Calu3 (cell line): ENCODE measurements at places on chromosomes 2 and 18.

- DNase-seq: no peak
These were observed 9.7 kb downstream of the PMAIP1 start for GRCh38 chr18:59909289-59910036.

- peak; percentile 23 for DNase-seq
These were observed 725 bp downstream of the SLC66A2 start for GRCh38 chr18:79950515-79951341.

- peak; percentile 24 for DNase-seq
These were observed 11.4 kb downstream of the ATOH8 start for GRCh38 chr2:85765081-85765731.

DNA sequence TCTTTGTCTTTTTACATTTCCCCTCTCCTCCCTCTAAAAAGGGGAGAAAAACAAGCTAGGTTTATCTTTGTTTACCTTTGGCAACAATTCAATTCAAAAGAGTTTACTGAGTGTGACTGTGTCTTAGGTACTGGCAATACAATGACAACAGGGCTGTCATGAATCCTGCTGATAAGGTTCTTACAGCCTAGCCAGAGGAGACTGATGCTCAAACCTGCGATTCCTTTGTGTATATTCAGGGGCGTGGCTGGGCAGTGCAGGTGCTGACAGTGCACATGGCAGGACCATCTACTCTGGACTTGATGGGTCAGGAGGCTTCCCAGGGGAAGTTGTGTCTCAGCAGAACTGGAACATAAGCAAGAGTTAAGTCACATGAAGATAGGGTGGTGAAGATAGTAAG, 23.2 kb upstream of the TTN start:
- no peak for DNase-seq

DNA sequence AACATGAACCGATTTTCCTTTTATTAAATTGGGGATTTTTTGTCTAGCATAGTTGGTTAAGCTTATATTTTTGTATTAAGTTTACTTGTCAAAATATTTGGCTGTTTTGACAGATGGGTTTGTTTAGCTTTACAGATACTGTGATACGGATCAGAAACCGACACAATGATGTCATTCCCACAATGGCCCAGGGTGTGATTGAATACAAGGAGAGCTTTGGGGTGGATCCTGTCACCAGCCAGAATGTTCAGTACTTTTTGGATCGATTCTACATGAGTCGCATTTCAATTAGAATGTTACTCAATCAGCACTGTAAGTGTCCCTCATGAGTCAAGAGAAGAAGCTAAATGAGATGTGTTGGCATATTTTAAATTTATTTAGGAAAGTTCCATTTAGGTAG, 8.5 kb downstream of the PDK1 start:
- DNase-seq: no peak

- no peak for DNase-seq
These were observed 98.0 kb downstream of the EVA1A start for GRCh38 chr2:75462721-75463120.

DNA sequence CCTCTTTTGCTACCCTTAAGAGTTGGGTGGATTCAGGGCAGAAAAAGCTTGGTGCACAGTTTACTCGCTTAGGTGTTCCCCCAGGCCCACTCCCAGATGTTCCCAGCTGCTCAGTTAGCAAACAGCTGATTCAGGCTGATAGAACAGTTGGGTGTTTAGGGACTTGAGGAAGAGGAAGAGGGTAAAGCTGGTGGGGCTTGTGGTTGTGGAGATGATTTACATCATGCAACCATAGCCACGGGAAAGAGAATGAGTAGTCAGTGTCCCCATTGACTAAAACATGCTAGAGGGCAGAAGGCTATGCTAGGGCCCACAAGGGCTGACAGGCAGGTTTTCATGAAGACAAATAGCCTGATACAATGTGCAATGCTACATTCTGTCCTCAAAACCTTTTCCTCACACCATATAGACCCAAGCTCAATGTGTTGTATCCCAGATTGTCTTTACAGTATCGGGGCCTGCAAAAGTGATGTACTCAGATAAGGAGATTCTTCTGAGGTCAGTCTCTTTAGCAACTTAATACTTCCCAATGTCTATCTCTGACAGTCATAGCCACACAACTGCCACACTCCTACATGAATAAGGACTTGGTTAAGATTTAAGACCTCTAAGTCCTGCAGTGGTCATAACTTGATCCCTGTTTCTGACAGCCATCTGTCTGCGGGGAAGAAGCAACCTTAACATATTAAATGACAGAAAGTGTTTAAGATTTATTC, 15.6 kb downstream of the COLEC12 start:
- no peak for DNase-seq

DNA sequence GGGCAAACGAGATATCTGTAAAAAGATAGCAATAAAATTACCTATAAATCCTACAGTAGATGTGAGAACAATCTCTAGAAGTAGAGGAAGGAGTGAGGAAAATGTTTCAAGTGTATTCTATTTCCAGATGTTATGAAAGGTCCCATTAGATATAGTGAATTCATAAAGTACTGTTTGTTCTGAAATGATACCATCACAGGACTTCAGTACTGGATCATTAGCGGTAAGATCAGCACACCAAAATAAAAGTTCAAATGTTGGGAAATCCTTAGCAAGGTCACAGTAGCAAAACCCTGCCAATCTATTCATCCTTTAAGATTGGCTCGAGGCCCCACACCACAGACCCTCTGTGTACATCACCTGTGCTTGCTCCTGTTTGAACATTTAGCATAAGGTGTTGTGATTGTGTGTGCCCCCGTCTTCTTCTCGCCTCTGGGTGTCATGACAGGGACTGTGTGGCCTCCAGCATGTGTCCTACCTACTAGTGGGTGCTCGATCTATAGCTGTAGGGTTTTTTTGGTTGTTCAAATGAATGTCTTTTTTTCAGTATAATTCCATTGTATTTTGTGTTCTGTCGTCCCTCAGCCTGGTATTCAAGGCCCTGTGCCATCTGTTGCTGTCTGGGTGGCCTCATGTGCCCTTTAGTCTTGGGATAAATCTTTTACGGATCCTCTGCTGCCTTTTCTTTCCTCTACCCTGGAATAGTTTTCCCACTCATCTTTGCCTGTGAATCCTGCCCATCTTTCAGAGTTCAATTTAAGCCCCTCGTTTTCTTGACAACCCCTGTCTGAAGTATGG, 9.1 kb downstream of the MFSD6 start:
- no peak for DNase-seq

GRCh38 chr2:23384551-23385343, at the start of gene KLHL29:
Gene KLHL29 (plus strand): TSS chr2:23385179. CDS start chr2:23562197, 177,018 bp downstream.
- peak; percentile 88 for DNase-seq

GRCh38 chr18:75362435-75362834, 65.1 kb downstream of the SMIM21 start:
- DNase-seq: no peak

GRCh38 chr2:168718622-168719021, 83.8 kb upstream of the NOSTRIN start:
- DNase-seq: no peak

DNA sequence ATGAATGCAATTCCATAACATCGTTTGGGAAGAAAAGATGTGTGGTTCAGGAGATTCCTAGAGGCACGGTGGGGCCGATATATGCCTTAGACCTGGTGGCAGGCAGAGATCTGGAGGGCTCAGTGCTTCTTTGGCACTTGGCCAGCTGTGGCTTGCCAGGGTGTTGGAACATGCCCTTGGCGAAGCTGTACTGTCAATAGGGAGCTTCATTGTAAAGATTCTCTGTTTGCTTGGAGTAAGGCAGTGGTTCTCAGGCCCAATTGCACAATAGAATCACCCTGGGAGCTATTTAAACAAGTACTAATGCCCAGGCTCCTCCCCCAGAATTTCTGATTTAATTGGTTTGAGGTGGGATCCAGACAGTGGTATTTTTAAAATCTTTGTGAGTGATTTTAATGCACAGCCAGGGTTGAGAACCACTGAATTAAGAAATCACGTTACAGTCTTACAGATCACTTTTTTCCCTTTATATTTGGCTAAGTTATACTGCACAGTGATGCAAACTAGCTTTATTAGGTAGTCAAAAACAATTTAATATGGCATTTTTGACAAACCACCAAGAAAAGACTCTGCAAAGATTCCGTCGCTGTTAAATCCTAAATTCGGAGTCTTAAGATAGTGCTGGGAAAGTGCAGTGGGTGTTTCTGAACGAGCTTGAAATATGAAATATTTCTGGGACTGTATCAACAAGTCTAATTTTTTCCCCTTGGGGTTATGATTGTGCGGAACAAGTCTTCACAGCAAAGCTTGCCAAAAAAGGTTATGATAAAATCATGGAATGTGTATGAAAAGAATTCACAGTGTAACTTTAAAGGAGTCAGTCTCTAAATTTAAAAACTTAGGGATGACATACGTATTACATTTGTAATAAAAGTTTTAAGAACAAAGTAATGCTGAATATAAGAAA, 78.0 kb downstream of the CRIM1 start:
- no peak for DNase-seq

- DNase-seq: no peak
These were observed 66.0 kb upstream of the ITGB6 start for GRCh38 chr2:160266037-160266551.

- DNase-seq: peak; percentile 55
These were observed 5.6 kb downstream of the QPCT start for GRCh38 chr2:37350034-37350433.

DNA sequence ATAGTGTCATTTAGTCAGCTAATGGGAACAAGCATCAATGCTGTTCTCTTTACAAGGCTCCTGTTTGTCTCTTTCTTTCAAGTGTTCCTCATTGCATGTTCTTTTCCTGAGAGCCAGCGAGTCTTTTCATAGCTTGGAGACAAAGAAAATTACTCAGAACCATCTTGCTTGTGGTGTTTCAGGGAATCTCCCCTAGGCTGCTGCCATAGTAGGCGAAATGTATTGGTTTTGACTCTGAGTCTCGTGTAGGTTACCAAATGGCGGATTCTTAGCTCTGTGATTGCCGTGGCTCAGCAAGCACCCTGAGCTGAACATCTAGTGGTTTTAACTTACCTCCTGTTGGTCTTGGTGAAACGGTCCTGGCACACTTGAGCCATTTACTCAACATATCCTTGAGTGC, 68.7 kb downstream of the RHBDD1 start:
- DNase-seq: no peak

- DNase-seq: peak; percentile 11
These were observed 53.9 kb downstream of the PRKRA start for GRCh38 chr2:178397002-178397605.

GRCh38 chr2:216949700-216950413, 90.0 kb upstream of the TNP1 start:
- no peak for DNase-seq

- DNase-seq: no peak
These were observed 20.5 kb downstream of the ADAM17 start for GRCh38 chr2:9535177-9535576.

GRCh38 chr2:54457323-54458023, 1.3 kb downstream of the SPTBN1 start:
- DNase-seq: peak; percentile 47

GRCh38 chr18:49608366-49609255, 46.8 kb downstream of the LIPG start:
- no peak for DNase-seq

DNA sequence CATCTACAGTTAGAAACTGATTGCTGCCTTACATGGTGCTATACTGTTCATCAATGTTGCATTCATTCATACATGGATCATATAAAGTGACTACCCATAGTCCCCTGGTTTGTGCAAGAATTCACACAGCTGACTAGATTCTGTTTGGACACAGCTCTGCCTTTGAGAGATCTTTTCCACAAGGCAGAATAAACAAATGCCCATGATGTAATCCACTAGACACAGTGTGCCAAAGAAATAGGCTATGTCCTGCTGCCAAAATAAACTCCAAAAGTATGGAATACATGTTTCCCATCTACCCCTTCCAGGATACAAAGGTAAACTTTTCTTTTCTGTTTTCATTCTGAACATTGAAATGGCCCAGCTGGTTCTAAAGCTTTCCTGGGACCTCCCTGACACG, 269.4 kb upstream of the CHAC2 start:
- no peak for DNase-seq

DNA sequence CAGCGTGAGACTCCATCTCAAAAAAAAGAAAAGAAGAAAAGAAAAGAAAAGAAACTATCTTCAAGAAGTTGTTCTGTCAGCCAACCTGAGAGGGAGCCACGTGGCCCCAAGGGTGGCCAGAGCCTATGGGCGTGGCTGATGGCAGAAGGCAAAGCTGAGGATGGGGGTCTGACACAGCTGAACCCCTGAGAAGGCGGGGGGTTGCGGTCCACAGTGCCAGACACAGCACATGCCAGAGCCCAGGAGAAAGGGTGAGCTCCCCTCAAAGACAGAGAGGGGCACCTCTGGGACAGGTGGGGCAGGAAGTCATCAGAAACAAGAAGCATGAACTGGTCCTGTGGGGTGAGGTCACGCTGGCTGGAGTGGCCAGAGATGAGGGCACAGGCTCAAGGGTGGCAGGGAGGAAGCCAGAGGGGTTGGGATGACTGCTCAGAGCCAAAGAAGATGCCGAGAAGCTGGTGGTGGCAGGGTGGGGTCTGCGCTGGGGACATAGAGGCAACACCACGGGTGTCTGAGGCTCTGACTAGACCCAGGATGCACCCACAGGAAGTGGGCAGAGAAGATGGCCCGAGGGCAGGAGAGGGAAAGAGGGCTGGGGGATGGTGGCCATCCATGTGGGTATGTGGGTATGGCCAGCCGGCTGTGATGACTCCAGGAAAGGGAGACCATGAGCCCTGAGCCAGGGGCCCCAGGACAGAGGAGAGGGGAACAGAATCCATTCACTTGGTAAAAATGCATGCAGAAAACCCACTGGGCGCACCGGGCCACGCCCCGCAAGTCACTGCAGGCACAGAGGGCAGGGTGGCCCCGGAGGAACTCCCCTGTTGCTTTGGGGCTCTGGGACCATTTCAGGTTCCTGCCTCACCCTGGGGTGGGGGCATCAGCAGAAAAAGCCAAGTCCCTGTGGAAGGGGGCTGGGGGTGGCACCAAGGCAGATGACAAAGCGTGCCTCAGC, 8.4 kb downstream of the KIF1A start:
- DNase-seq: no peak

DNA sequence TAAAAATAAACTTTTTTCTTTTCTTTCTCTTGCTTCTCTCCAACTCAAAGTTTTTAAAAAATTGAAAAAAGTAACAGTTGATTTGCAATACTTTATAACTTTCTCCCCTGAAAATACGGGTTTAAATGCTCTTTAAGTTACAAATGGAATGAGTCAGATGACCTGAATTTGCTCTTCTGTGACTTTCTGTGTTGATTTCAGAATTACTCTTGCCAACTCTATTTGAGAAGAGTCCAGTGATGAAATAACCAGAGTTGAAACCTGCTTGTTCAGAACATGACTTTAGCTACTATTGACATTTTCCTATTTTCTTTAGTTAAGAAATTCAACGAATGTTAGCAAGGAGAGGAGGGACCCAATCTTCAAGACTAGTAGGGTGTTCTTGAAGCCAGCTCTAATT, 146.1 kb upstream of the ZSWIM2 start:
- DNase-seq: no peak

GRCh38 chr2:237868631-237869342, 9.4 kb downstream of the RAMP1 start:
- DNase-seq: no peak

- no peak for DNase-seq
These were observed 264.2 kb upstream of the EPAS1 start for GRCh38 chr2:46032996-46033395.
